Renal cortex interstitium (tissue), 15 donors: ENCODE measurements at places on chromosomes 2 and 18. TPM values are rescaled to one million over a fixed set of nuclear protein-coding genes. Genes with fewer than 3 reads are reported as not detected.

PJVK gene
- 7.1 TPM for polyA plus RNA-seq

CFC1 gene
- not detected for polyA plus RNA-seq

EFR3B gene
- 7.5 TPM for polyA plus RNA-seq

EPAS1 gene
- 61.4 TPM for polyA plus RNA-seq

FER1L5 gene
- 2.7 TPM for polyA plus RNA-seq

ANKRD23 gene
- 6.9 TPM for polyA plus RNA-seq

CHMP1B gene
- 49.1 TPM for polyA plus RNA-seq

SIX3 gene
- not detected for polyA plus RNA-seq

FOXD4L1 gene
- polyA plus RNA-seq: 0.11 TPM

IL1F10 gene
- not detected for polyA plus RNA-seq

RGPD3 gene
- 0.67 TPM for polyA plus RNA-seq

SGO2 gene
- 15.7 TPM for polyA plus RNA-seq

CSRNP3 gene
- polyA plus RNA-seq: 9.5 TPM

OXER1 gene
- polyA plus RNA-seq: 7.9 TPM

B4GALT6 gene
- polyA plus RNA-seq: 14.5 TPM

AMER3 gene
- polyA plus RNA-seq: 0.03 TPM

NOL4 gene
- 2.5 TPM for polyA plus RNA-seq

ITGB6 gene
- 20.3 TPM for polyA plus RNA-seq

KIAA1328 gene
- polyA plus RNA-seq: 10.7 TPM

ABI2 gene
- 92.0 TPM for polyA plus RNA-seq

CTAGE1 gene
- 0.06 TPM for polyA plus RNA-seq

CXCR1 gene
- polyA plus RNA-seq: 0.06 TPM

MAP3K19 gene
- 0.32 TPM for polyA plus RNA-seq

GNAL gene
- 4.0 TPM for polyA plus RNA-seq

EVA1A gene
- 12.2 TPM for polyA plus RNA-seq

SCG2 gene
- polyA plus RNA-seq: 0.37 TPM

LHCGR gene
- polyA plus RNA-seq: 0.32 TPM

RBKS gene
- 7.5 TPM for polyA plus RNA-seq
